Osteoblast (primary cell): ENCODE measurements at places on chromosomes 7 and 10. TPM values are rescaled to one million over a fixed set of nuclear protein-coding genes. Genes with fewer than 3 reads are reported as not detected.

DNA sequence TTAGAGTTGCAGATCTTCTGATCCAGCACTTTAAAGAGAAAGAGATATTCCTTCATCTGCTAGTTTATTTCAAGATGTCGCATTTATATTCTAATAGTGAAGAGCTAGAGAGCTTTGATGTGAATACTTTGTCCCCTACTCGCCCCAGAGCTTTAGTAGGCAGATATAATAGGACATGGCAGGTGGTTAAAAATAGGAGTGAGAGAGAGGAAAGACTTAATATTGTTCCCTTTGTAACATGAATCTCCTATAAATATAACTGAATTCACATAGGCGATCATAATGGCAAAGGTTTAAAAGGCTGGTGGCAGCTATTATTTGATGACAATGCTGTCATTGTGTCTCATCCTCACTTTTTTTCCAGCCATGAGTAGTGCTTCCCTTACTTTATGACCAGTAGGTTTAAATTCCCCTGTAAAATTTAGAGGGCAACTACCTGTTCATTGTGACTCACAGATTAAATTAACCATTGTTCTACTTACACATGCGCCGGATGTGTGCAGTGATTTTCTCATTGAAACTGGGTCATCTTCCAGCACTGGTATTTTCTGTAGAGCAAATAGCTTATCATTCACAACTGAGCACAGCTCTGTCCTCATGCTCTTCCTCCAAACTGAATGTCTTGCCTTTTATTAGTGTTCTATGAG, 906.7 kb upstream of the CELF2 start:
- H3K4me3 ChIP-seq, result no peak overlapping the region
- H3K27me3 ChIP-seq, result no peaks in the 10 kb centered on the region
- H3K4me1 ChIP-seq, result no peaks in the 10 kb centered on the region
- no peak for DNase-seq
- H3K36me3 ChIP-seq, result no peaks in the 10 kb centered on the region

DNA sequence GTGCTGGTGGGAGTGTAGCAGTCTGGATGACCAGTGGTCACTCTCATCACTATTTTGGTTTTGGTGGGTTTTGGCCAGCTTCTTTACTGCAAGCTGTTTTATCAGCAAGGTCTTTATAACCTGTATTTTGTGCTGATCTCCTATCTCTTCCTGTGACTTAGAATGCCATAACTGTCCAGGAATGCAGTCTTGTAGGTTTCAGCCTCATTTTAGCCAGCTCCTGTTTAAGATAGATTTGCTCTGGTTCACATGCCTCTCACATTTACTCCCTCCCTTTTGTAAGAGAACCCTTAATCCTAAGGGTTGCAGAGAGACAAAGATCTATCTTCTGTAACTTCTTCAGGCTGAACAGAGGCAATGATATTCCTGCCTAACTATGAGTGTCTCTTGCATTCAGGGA, 51.2 kb upstream of the INHBA start:
- H3K4me3 ChIP-seq, result no peak overlapping the region
- no peaks in the 10 kb centered on the region for H3K4me1 ChIP-seq
- H3K36me3 ChIP-seq, result no peaks in the 10 kb centered on the region
- H3K27me3 ChIP-seq, result no peaks in the 10 kb centered on the region

GRCh38 chr7:37718585-37718984, 35.0 kb downstream of the GPR141 start:
- H3K27me3 ChIP-seq, result no peaks in the 10 kb centered on the region
- no peak overlapping the region for H3K4me3 ChIP-seq
- H3K27ac ChIP-seq, result no peak overlapping the region

- no peak for DNase-seq
- no peaks in the 10 kb centered on the region for H3K4me1 ChIP-seq
- no peak overlapping the region for H3K4me3 ChIP-seq
- no peak overlapping the region for H3K27ac ChIP-seq
- H3K36me3 ChIP-seq, result no peaks in the 10 kb centered on the region
- no peaks in the 10 kb centered on the region for H3K27me3 ChIP-seq
Measured at GRCh38 chr10:80794994-80795393, 257.3 kb downstream of the SH2D4B start.

GRCh38 chr10:63713191-63714144, 192.3 kb downstream of the REEP3 start:
- H3K27me3 ChIP-seq, result no peaks in the 10 kb centered on the region
- peak overlapping the region; percentile 21 for H3K27ac ChIP-seq
- H3K4me1 ChIP-seq, result peaks cover 36% of the 10 kb centered on the region
- DNase-seq, result no peak
- no peak overlapping the region for H3K4me3 ChIP-seq

GRCh38 chr7:74430961-74431466, 22.7 kb upstream of the GTF2IRD1 start:
- peak; percentile 46 for DNase-seq
- H3K4me1 ChIP-seq, result peaks cover 17% of the 10 kb centered on the region
- no peak overlapping the region for H3K4me3 ChIP-seq
- H3K27ac ChIP-seq, result peak overlapping the region; percentile 36
- no peaks in the 10 kb centered on the region for H3K36me3 ChIP-seq

GRCh38 chr7:110590415-110590814, 500.5 kb upstream of the LRRN3 start:
- no peaks in the 10 kb centered on the region for H3K27me3 ChIP-seq
- H3K4me3 ChIP-seq, result no peak overlapping the region
- H3K36me3 ChIP-seq, result no peaks in the 10 kb centered on the region
- H3K4me1 ChIP-seq, result no peaks in the 10 kb centered on the region

GRCh38 chr7:69577221-69577620, 21.1 kb upstream of the AUTS2 start:
- no peak overlapping the region for H3K27ac ChIP-seq
- no peak for DNase-seq
- H3K4me3 ChIP-seq, result no peak overlapping the region
- no peaks in the 10 kb centered on the region for H3K27me3 ChIP-seq
- no peaks in the 10 kb centered on the region for H3K36me3 ChIP-seq

DNA sequence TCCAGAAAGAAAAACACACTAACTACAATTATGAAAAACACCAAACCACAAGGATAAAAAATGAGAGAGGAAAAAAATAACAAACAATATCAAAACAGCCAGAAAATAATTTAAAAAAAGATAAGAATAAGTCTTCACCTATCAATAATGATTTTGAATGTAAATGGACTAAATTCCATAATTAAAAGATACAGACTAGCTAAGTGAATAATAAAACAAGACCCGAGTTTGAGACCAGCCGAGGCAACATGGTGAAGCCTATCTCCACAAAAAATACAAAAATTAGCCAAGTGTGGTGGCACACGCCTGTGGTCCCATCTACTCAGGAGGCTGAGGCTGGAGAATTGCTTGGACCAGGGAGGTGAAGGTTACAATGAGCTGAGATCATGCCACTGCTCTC, 131.1 kb downstream of the MTERF1 start:
- no peaks in the 10 kb centered on the region for H3K4me1 ChIP-seq
- H3K4me3 ChIP-seq, result no peak overlapping the region
- no peaks in the 10 kb centered on the region for H3K27me3 ChIP-seq
- no peak overlapping the region for H3K27ac ChIP-seq
- no peaks in the 10 kb centered on the region for H3K36me3 ChIP-seq

DNA sequence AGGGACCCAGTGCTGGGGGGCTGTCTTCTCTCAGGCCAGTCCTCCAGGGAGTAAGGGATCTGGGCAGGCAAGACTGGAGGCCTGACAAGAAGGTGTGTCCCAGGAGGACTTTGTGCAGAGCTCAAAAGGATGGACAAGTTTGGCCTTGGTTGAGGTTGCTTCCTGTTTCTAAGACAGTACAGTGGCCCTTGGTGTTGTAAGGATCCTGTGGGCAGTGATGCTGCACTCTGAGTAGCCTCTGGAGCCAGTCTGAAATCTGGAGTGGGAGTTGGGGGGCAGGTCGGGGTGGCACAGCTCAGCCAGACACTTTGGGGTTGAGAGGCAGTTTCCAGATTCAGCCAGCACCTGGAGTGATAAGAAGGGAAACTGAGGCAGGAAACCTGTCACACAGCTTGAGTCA, 139.2 kb upstream of the ZMIZ1 start:
- no peak overlapping the region for H3K4me3 ChIP-seq
- no peaks in the 10 kb centered on the region for H3K36me3 ChIP-seq
- no peaks in the 10 kb centered on the region for H3K27me3 ChIP-seq
- no peak for DNase-seq
- no peak overlapping the region for H3K27ac ChIP-seq
- peaks cover 27% of the 10 kb centered on the region for H3K4me1 ChIP-seq

GRCh38 chr7:129529643-129530042, 27.3 kb downstream of the SMKR1 start:
- H3K27me3 ChIP-seq, result no peaks in the 10 kb centered on the region
- no peak overlapping the region for H3K27ac ChIP-seq
- no peak overlapping the region for H3K4me3 ChIP-seq
- H3K36me3 ChIP-seq, result no peaks in the 10 kb centered on the region
- H3K4me1 ChIP-seq, result no peaks in the 10 kb centered on the region

DNA sequence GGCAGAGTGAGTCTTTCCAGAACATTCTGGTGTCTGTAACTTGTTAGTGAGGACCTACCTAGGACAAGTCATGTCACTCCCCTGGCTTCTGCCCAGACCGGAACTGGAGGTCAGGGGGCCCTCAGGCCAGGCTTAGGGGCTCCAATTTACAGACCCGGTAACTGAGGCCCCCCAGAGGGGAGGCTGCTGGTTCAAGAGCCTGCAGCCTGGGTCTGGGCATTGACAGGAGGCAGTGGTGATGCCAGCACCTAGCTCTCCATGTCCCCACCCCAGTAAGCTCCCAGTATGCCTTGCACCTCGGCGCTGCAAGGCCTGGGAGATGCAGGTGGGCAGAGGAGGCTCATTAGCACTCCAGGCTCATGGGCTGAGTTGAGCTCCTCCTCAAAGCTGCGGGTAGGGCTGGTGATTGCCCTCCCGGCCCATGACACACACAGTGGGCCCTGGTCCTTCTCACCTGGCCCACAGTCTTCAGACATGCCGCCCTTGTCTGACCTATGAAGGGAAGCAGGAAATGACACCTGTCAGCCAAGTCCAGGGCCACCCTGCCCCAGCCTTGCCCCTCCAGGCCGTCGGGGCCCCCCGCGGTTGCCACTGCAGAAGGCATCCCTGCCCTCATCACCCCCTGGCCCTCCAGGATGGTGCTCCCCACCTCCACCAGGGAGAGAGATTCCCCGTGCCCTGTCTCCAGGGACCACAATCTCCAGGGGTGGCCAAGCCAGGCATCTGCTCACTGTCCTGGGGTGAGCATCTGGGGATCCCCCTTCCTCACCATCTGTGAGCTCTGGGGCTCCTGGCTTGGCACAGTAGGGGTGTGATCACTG, 88.3 kb upstream of the TMEM248 start:
- DNase-seq, result peak; percentile 68
- no peak overlapping the region for H3K4me3 ChIP-seq
- H3K27me3 ChIP-seq, result no peaks in the 10 kb centered on the region
- H3K4me1 ChIP-seq, result no peaks in the 10 kb centered on the region
- no peak overlapping the region for H3K27ac ChIP-seq

- no peaks in the 10 kb centered on the region for H3K4me1 ChIP-seq
- no peak overlapping the region for H3K27ac ChIP-seq
- no peak overlapping the region for H3K4me3 ChIP-seq
- no peaks in the 10 kb centered on the region for H3K36me3 ChIP-seq
Measured at GRCh38 chr10:110681023-110681681, 37.0 kb downstream of the RBM20 start.

- H3K27me3 ChIP-seq, result peaks cover 6% of the 10 kb centered on the region
- H3K27ac ChIP-seq, result no peak overlapping the region
- no peaks in the 10 kb centered on the region for H3K36me3 ChIP-seq
- H3K4me1 ChIP-seq, result no peaks in the 10 kb centered on the region
Measured at GRCh38 chr10:118980135-118980865, 49.2 kb upstream of the NANOS1 start.

The CYP2C9 gene
- total RNA-seq, result not detected in 2 replicates

The ELFN1 gene
- total RNA-seq, result 12.7 and 14.1 TPM in 2 replicates

The SPOCK2 gene
- 0.36 and 0.59 TPM in 2 replicates for total RNA-seq

The TMEM176B gene
- 0.72 TPM in 1 of 2 replicates, not detected in the other for total RNA-seq

The TMEM236 gene
- total RNA-seq, result under 0.01 TPM in 2 replicates
